ENCODE measurements at places on chromosomes 13 and 19. TPM values are rescaled to one million over a fixed set of nuclear protein-coding genes. Genes with fewer than 3 reads are reported as not detected.

The ZNF567 gene
- polyA plus RNA-seq = 6.3 TPM

The ZNF708 gene
- polyA plus RNA-seq = 11.8 TPM

The FAM216B gene
- polyA plus RNA-seq = not detected

The SEMA6B gene
- not detected for polyA plus RNA-seq

The BRSK1 gene
- polyA plus RNA-seq = 0.24 TPM

The LGI4 gene
- polyA plus RNA-seq = not detected

The ATP5F1D gene
- polyA plus RNA-seq = 214 TPM

The CGB7 gene
- polyA plus RNA-seq = not detected

The C19orf18 gene
- polyA plus RNA-seq = not detected

The BBC3 gene
- 7.3 TPM for polyA plus RNA-seq

The IGSF23 gene
- not detected for polyA plus RNA-seq

The DZIP1 gene
- not detected for polyA plus RNA-seq

The DCUN1D2 gene
- 11.4 TPM for polyA plus RNA-seq

The GIPR gene
- 0.61 TPM for polyA plus RNA-seq

The MTUS2 gene
- not detected for polyA plus RNA-seq

The MATK gene
- 25.9 TPM for polyA plus RNA-seq

The ZNF230 gene
- 2.5 TPM for polyA plus RNA-seq

The CGB2 gene
- not detected for polyA plus RNA-seq

The RUBCNL gene
- 0.12 TPM for polyA plus RNA-seq

The ZBTB32 gene
- polyA plus RNA-seq = 0.43 TPM

The EPN1 gene
- polyA plus RNA-seq = 15.8 TPM

The UHRF1 gene
- polyA plus RNA-seq = 0.09 TPM

The OR7D2 gene
- not detected for polyA plus RNA-seq

The NDUFA11 gene
- 404 TPM for polyA plus RNA-seq

The CFD gene
- polyA plus RNA-seq = 4.3 TPM

The SELENOV gene
- not detected for polyA plus RNA-seq

The GGN gene
- not detected for polyA plus RNA-seq

The PPP1R12C gene
- polyA plus RNA-seq = 6.2 TPM

The DHDH gene
- polyA plus RNA-seq = 0.67 TPM

The DAND5 gene
- not detected for polyA plus RNA-seq

The TNFSF11 gene
- polyA plus RNA-seq = not detected

The ZNF431 gene
- 13.9 TPM for polyA plus RNA-seq

The GAPDHS gene
- not detected for polyA plus RNA-seq

The PCP2 gene
- 0.76 TPM for polyA plus RNA-seq

The GPC6 gene
- not detected for polyA plus RNA-seq

The ZNF492 gene
- 0.34 TPM for polyA plus RNA-seq

The DACT3 gene
- polyA plus RNA-seq = not detected
